Adipocyte (in vitro differentiated cells): ENCODE measurements at places on chromosomes 6 and 20.

GRCh38 chr6:43582911-43583310, 6.9 kb downstream of the POLH start:
- DNase-seq, result no peak

GRCh38 chr6:123338394-123338793, 298.4 kb downstream of the TRDN start:
- DNase-seq, result no peak

DNA sequence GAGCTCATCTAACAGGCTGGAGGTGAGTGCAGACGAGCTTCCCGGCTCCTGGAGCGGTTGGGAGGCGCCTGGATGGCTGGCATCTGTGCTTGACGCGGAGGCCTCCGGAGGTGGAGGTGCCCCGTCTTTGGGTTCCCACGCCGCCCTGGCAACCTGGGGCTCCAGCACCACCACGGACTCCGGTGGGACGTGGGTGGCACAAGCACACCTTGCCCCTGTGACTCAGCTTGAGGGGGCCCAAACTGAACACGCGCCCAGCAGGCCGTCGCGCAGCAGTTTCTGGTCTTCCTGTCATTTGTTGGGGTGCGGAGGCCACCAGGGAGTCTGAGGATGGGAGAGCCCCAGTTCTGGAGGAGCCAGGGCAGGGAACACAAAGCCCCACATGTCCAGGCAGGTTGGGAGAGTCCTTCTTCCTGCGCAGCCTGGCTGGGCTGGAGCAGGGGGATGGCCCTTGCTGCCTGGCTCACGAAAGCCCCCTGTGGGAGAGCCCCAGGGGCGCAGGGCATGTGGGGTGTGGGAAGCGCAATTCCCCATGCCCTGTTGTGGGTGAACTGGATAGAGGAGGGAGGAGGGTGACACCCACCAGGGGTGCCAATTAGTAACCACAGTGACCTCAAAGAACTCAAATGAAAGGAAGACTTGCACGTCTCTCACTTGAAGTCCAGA, 1378.6 kb upstream of the DEFB115 start:
- no peak for DNase-seq

GRCh38 chr20:8858181-8858787, 210.6 kb upstream of the PLCB4 start:
- DNase-seq, result peak; percentile 60

GRCh38 chr6:37058084-37058586, 52.7 kb downstream of the FGD2 start:
- peak; percentile 53 for DNase-seq

- DNase-seq, result peak; percentile 41
These were observed 100.7 kb downstream of the ANKRD60 start for GRCh38 chr20:58127701-58128111.

- no peak for DNase-seq
These were observed 628.8 kb upstream of the SLC35B3 start for GRCh38 chr6:9064156-9064555.

GRCh38 chr20:7248281-7249201, 481.1 kb downstream of the BMP2 start:
- no peak for DNase-seq

- DNase-seq, result peak; percentile 34
These were observed 18.2 kb downstream of the PPARD start for GRCh38 chr6:35360349-35361138.

GRCh38 chr6:29968130-29968529, 25.8 kb downstream of the HLA-A start:
- no peak for DNase-seq

DNA sequence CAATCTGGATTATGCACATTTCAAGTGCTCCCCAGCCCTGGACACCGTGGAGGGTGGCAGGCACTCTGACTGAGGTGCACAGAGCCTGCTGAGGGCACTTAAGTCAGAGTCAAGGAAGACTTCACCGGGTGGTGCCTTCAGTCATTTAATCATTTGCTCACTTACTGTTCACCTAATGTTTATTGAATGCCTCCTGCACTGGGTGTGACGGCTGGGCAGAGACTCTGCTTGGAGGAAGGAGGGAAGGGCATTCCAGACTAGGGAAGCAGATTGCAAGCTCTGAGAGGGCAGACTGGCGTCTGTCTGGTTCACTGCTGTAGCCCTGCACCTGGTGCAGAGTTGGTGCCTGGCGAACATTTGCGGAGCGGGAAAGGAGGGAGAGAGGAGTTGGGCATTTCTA, 54.2 kb upstream of the FAM83D start:
- DNase-seq, result no peak

- peak; percentile 7 for DNase-seq
These were observed 714.6 kb downstream of the CD109 start for GRCh38 chr6:74410630-74411029.
